ENCODE measurements at places on chromosomes 1 and 21.

DNA sequence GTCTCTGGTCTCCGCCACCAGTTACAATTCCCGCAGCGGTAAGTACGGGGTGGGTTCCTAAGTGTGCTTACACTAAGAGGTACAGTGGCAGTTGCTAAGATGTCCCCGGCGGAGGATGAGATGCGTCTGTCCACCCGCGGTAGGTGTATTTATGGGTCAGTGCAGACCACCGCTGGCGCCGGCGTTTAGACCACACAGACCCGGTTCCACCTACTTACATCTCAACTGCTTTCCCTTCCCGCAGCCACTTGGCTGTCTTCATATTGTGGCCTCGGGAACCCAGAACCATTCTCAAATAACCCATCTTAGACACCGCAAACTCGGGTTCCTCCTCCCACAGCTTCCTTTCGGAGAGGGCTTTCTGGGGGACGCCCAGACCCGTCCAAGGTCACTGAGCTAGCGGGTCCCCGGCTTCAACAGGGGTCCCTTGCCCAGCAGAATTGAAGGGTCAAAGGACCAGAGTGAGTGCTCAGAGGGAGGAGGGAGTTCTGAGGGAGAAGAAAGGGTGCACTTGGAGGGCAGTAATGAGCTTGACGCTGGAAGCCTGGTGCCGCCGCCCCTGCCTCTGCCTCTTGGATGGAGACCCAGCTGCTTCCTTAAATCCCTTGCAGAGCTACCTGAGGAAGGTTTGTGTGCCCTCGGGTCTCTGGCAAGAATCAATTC lies 8.6 kb downstream of the NR5A2 start:
- DNase-seq: no peak

- DNase-seq: no peak
Observed at GRCh38 chr1:175877939-175878737, 134.7 kb upstream of the TNR start.

- no peak for DNase-seq
Observed at GRCh38 chr1:235852887-235853286, 13.8 kb downstream of the LYST start.

DNA sequence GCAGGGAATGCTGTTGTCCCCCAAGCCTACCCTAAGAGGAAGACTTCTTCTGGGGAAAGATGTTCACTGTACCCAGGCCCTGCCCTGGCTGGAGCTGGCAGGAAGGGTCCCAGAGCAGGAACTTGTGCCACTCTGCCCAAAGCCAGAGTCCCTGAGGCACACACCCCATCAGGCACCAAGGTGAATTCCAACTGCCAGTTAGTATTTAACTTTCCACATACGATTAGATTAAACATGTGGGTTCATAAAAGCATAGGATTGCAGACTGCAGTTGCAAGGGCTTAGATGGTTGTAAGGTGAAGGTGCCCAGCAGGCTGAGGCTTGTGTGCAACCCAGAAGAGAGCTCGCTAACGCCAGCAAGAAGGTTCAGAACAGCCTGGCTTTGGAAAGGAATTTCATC lies at the start of gene KCNE2:
Gene KCNE2, plus strand, starts transcription at position 274 of the 400 bp plus-strand sequence. CDS start 6,473 bp downstream, outside the sequence.
- DNase-seq: no peak

- DNase-seq: no peak
Observed at GRCh38 chr21:42215942-42216725, 2.8 kb upstream of the ABCG1 start.

DNA sequence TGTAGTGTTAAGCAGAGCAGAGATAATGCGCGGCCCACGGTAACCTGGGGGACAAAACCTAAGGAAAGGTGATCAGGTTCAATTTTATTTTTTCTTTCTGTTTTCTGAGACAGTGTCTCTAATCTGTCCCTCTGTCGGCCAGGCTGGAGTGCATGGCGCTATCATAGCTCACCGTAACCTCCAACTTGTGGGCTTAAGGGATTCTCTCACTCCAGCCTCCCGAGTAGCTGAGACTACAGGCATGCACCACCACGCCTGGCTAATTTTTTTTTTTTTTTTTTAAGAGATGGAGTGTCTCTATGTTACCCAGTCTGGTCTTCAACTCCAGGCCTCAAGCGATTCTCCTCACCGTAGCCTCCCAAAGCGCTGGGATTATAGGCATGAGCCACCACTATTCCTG lies 724 bp upstream of the ANKRD35 start:
- DNase-seq: no peak

DNA sequence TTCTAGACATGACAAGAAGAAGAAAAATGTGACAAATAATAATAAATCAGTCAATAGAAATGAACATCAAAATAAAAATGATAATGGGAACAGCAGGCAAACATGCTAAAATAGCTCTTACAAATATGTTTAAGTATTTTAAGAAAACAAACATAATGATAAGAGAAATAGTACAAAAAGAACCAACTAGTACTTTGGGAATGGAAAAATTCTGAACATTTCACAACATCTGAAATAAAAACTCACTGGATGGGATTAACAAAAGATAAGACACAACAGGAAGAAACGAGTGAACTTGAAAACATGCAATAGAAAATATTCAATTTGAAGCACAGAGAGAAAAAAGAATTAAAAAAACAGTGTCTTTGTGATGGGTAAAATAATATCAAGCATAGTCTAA lies 115.2 kb upstream of the TSPAN2 start:
- DNase-seq: no peak

DNA sequence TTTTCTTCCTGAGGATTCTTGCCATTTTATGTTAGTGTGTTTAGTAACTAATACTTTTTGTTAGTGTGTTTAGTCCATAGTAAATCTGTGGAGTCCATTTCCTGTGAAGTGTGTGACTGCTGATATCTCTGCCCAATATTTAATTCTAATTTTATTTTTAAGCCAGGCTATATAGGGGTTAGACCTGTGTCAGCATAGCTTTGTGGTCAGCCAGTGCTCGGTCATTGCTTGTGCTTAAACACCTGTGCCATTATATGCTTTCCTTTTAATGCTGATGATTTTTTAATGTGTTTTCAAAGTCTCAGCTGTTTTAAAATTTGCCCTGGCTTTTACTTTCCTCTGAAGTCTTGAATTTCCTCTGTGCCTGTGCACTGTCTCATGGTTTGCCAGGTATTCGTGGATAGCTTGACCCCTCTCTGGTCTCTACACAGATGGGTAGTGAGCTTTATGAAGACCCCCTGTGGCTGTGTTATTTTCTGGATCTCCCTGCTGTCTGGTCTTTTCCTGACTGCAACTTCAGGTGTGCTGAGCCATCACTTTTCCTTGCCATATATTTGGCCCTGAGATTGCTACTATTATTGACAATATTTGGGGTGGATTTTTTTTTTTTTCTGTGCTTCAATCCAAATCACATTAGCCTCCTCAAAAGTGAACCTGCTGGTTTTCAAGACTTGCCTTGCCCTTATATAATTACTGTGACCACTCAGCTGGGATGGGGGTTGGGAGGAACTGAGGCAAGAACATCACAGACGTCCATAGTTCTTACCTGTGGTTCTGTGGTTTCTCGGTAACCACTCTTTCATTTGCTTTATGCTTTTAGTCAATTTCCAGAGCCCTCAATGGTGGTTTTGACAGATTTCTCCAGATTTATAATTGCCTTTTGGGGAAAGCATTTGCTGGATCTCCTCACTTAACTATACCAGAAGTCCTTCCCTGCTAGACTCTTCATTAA lies 59.6 kb downstream of the RPS6KC1 start:
- no peak for DNase-seq

DNA sequence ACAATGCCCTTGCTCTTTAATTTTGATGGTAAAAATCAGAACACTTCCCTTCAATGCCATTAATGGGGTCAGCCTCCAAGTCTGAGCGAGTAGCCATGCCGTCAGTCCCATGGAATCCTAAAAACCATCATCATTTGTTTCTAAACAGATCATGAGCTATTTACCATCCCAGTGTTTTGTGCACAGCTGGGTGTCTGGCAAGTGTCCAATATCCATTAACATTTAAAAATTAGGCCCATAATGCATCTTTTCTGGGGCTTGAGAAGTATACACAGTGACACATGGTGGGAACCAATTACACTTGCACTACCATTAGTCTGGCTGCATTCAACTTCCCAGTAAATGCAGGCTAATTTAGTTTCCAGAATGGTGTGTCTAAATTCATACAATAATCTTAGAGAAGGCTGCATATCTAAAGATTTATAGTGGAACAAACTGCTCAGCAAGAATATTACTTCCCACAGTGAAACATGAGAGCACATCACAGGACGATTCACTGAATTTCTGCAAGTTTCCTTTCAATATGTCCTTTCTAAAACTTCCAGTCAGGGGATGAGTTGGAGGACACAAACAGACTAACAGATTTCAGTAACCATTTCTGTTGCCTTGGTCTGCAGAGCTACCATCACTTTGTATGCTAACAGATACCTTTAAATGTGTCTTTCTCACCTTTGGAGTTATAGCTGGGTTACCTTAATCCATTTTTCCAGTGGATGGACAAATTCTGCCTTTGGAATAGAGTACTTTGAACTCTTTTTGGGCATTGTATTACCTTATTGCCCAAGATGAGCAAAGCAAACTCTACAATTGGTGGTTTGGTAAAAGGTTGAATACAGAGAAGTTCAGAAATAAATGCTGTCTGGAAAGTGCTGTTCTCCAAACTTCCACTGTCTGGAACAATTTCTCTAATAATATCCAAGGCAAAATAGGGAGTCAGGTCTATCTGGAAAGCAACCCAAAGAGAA lies 258.0 kb downstream of the PTBP2 start:
- DNase-seq: no peak

DNA sequence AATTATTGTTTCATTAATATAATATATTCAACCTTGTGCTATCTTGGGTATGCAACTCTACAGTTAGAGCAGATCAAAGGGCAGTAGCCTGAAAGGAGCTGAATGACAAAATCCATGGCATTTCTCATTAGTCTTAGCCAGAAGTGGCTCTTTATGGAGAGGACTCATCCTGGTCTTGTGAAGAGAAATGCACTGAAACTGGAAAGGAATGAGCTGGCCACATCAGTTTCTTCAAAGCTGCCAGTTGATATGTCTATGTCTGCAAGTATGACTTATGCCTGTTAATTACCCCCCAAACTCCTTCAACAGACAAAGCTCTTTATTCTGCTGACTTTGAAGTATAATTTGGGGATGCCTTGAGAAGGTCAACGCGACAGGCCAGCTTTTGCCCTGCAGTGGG lies 119.0 kb upstream of the UBE2U start:
- no peak for DNase-seq

- no peak for DNase-seq
Observed at GRCh38 chr1:30303387-30303786, 420.0 kb downstream of the MATN1 start.
